ENCODE measurements at places on chromosomes 4 and X.

DNA sequence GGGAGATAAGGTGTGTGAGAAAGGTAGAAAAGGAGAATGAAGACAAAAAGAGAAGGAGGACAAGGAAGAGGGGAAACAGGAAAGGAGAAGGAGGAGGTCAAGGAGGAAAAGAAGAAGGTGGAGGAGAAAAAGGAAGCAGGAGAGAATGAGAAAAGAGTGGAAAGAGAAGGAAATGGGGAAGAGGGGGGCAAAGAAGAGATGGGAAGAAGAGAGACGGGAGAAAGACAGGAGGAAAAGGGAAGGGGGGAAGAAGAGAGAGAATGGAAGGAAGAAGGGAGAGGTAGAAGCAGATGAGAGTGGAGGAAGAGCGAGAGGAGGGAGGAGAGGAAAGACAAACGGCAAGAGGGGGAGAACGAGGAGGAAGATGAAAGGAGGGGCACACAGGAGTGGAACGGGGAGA is 4.1 kb downstream of the GATA1 start:
- DNase-seq = no peak

DNA sequence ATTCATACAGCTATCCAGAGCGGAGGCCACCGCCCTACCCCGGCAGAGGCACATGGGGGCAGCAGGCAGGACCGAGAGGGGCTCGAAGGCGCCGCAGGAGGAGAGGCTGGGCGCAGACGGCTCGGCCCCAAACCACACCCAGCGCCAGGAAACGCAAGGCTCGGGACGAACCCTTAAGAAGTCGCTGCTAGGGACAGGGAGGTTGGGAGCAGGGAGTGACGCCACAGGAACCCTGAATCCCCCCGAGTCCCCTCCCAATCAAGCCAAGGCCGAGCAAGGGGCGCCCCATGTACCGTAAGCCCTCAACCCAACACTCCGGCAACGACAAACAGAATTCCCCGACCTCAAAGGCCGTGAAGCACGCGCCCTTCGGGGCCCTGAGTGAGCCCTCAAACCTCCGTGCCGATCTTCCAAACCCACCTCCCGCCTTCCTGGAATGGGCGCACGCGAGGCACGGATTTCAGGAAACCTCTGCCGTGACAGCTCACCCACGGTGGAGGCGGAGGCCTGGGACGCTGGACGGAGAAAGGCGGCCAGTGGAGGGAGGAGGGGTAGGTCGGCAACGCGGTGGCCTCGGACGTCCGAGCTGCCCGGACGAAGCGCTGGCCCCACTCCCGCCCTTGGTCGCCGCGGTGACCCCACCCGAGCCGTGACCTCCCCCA is 1.8 kb downstream of the ZFYVE28 start:
- no peak for DNase-seq

DNA sequence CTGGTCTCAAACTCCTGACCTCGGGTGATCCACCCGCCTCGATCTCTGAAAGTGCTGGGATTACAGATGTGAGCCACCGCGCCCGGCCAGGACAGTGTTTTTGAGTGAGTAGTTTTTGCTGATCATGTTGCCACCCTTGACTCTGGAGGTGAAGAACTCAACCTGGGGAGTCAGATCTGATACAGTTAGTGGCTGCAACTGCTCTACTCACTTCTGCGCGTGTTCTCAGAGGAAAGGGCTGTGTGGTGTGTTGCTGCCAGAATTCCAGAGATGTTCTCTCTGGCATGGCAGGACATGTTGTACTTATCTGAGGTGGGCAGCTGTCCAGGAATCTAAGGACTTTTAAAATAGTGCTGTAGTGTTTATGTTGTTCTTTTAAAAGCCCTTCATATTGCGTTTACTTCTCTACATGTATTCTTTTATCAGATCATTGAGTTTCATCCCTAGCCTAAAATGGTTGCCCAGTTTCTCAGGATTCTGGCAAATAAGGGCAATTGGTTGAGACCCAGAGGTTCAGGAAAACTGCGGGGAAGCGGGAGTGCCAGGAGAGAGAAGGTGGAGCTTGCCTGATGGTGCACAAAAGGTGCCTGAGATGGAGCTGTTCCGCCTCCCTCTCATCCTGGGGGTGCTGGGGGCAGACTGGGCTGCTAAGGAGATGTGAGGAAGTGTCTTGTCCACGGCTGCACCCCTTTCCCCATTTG is 97.7 kb downstream of the ARHGAP10 start:
- no peak for DNase-seq

GRCh38 chr4:139511320-139511719 is 44.7 kb downstream of the SETD7 start:
- no peak for DNase-seq

DNA sequence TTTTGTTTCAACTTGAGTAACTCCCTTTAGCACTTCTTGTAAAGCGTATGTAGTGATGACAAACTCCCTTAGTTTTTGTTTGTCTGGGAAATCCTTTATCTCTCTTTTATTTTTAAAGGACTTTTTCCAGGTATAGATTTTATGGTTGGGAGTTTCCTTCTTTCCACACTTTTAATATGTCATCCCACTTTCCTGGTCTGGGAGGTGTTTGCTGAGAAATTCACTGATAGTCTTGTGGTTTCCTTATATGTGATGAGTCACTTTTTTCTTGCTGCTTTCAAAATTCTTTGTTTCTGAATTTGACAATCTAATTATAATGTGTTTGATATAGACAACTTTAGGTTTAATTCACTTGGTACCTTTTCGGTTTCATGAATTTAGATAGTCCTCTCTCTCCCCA is 353.9 kb downstream of the GPAT3 start:
- no peak for DNase-seq

- DNase-seq = no peak
These were observed 14.1 kb upstream of the TMEM154 start for GRCh38 chr4:152693871-152694270.

GRCh38 chr4:98421111-98421510 is 159.9 kb downstream of the RAP1GDS1 start:
- DNase-seq = no peak

GRCh38 chr4:84965553-84966381 is 723 bp downstream of the WDFY3 start:
- no peak for DNase-seq

DNA sequence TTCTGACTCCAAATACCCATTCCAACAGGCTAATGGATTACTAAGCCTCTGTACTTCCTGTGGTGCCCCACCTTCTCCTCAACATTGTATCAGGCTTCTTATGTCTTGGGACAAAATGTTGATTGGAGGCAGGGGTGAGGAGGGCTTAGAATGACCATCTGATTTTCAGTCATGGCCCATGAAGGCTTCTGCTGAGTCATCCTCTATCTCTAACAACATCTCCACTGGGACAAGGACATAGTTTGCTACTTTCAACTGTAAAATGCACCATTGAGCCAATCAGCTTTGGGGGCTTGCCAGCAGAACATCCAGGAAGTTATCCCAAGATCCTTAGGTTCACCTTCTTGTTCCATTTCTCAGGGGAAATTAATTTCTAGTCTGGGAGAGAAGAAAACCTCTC is 29.5 kb downstream of the MAGEB17 start:
- no peak for DNase-seq

DNA sequence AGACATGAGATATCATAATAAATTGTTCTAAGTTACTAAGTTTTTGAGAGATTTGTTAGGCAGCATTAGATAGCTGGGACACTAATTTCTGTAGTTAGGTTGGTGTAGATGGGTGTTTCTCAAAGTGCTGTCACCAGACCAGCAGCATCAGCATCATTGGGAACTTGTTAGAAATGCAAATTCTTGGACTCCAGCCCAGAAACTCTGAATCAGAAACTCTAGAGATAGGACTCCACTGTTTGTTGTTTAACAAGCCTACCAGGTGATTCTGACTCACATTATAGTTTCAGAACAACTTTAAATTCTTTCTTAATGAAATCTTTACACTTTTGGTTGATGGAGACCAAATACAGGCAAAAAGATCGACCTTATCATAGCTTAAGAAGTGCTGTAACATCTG is 173.7 kb downstream of the PABPC4L start:
- DNase-seq = no peak

- DNase-seq = no peak
These were observed 47.9 kb downstream of the EFNB1 start for GRCh38 chrX:68876731-68877130.

GRCh38 chr4:185966997-185967775 is 101.8 kb upstream of the TLR3 start:
- no peak for DNase-seq

DNA sequence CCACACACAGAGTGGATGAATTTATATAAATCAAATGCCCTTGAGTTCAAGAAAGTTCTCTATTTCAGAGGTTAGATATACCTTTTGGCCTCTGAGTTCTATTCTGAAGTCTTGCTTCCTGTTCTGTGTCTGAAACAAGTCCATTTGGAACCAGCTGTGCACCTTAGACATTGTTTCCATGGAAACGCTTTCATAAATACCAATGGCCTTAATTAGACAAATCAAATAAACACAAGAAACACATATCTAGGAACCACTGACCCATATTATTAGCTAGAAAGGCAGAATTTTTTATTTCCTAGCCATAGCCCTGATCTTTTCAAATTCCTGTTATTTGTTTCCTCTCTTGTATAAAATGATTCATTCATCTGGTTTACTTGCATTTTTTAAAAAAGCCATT is 8.4 kb upstream of the C4orf54 start:
- DNase-seq = no peak

- no peak for DNase-seq
These were observed 583.9 kb downstream of the BCOR start for GRCh38 chrX:39513836-39514235.

DNA sequence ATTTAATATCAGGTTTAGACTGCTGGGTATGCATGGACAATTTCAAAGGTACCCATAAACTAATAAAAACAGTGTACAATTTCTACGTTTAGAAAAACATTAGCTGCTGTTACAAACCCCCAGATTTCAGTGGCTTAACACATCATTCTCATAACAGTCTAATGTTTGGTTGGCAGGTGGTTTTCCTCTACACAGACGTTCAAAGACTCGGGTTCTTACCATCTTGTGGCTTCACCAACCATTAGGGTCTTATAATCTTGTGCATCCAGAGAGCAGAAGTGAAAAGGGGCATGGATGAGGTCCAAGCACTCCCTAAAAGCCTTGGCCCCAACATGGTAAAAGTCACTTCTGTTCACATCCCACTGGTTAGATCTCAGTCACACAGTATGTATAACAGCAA is 71.6 kb downstream of the SH3RF1 start:
- DNase-seq = no peak

- no peak for DNase-seq
These were observed 11.2 kb upstream of the FREM3 start for GRCh38 chr4:143711543-143712154.

DNA sequence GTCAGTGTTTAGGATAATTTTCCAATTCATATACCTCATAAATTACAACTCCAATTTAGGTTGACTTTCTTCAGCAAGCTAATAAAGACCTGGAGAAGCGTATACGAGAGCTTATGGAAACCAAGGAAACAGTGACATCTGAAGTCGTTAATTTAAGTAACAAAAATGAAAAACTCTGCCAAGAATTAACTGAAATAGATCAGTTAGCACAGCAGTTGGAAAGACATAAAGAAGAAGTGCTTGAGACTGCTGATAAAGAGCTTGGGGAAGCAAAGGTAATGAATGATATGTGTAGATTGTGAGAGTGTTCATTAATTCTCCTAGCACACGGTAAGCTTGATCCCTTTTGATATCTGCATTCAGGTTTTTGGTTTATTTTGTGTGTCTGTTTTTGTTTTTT is 16.8 kb downstream of the CEP135 start:
- no peak for DNase-seq

- DNase-seq = no peak
These were observed 8.8 kb downstream of the ACSL1 start for GRCh38 chr4:184816962-184817361.

GRCh38 chr4:98865059-98865458 is 63.9 kb downstream of the EIF4E start:
- DNase-seq = no peak

DNA sequence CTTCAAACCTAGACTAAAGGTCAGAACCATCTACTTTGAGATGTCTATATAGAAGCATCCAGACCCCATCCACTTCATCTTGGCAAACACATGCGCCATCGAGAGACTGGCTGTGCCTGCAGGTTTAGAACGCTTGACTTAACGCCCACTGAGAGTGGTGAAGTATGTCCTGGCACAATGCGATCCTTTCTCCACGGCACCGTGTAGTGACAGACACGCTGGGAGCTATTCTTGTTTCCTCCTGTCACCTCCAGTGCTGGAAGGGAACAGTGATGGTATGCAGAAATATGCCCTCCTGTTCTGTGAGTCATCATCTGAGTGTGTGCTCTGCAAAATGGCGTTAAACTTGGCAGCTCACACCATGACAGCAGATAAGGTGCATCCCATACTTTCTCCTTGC is 330.2 kb downstream of the NLGN4X start:
- no peak for DNase-seq

- no peak for DNase-seq
These were observed 104.5 kb downstream of the MBNL3 start for GRCh38 chrX:132384301-132384700.

DNA sequence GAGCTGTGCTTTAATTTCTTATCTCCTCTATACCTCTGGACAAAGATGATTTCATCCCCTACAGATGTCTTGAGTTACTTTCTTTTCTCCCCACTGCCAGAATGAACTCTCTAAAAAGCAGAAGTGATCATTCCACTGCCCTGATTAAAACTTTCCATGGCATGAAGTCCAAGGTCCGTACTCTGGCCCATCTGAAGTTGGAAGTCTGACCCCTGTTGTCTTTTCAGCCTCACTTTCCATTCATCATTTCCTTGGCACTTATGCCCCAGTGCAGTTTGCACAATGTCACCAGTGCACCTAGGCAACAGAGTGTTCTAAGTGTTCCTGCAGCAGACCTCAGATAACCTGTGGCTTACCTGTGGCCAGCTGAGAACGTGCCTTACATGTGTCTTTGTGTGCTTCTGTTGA is 242.4 kb downstream of the FRAS1 start:
- DNase-seq = no peak

GRCh38 chr4:101218346-101218745 is 129.0 kb downstream of the PPP3CA start:
- DNase-seq = no peak

GRCh38 chr4:15714646-15715435 is 12.0 kb downstream of the BST1 start:
- DNase-seq = no peak

GRCh38 chr4:147332091-147332490 is 148.8 kb upstream of the EDNRA start:
- no peak for DNase-seq

DNA sequence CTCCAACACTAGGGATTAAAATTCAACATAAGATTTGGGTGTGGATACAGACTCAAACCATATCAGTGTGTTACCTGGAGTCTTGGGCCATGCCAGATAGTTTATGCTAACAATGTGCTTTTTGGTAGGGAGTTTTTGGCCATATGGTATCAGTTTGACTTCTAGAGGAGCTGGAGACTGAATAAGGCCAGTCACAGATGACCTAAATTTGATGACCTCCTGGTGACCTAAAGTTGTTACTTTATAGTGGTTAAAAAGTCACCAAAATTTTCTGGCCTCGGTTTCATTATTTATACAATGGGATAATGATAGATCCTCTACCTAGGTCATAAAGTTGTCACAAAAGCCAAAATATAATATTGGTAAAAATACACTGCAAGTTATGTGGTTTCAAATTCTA is 877.1 kb downstream of the RAPGEF2 start:
- DNase-seq = no peak

DNA sequence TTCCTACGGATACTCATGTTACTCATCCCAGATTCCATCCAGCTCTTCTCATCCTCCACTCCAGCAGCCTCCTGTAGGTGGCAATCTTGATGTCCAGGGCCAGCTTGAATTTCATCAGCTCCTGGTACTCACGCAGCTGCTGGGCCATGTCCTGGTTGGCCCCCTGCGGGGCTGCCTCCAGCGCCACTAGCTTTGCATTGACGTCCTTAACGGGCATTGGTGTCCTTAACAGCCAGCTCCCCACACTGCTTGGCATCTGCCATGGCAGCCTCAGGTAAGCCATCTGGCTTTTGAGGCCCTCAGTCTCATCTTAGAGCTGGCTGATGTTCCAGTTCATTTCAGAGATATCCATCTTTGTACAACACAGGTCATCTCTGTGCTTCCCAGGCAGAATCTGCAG is 223.7 kb downstream of the FGF13 start:
- DNase-seq = no peak
